ENCODE measurements at places on chromosomes 4 and X.

DNA sequence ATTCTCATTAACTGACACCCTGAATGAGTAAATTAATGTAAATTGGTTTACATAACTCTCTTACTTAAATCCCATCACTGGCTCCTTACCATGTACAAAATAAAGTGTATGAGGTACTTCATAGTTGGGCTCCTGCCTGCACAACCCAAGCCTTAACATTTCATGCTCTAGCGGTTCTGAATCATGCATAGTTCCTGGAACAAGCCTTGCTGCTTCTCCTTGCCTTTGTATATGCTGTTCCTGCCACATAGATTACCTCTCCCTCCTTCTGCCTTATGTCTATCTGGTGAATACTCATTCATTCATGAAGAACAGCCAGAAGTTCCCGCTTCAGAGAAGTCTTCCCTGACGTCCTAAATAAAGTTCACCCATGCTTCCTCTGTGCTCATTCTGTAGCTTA is 594.7 kb downstream of the SMARCA1 start:
- no peak for DNase-seq

DNA sequence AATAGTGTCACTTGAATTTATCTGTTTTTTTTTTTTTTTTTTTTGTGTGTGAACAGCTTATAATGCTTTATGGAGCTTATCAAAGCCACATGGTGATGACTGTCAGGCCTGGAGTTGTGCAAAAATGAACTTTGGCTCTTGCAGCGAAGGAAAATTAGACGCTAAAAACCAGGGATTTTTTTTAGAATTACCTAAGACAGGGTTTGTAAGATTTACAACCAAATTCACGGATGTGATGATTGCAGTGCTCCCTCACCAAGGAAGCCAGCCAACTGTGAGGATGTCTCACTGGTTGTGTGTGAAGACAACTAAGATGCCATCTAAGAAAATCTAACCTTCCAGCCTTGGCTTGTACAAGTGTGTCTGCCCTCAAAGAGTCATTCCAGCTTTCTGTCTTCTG is 127.1 kb upstream of the SLC4A4 start:
- DNase-seq: no peak

DNA sequence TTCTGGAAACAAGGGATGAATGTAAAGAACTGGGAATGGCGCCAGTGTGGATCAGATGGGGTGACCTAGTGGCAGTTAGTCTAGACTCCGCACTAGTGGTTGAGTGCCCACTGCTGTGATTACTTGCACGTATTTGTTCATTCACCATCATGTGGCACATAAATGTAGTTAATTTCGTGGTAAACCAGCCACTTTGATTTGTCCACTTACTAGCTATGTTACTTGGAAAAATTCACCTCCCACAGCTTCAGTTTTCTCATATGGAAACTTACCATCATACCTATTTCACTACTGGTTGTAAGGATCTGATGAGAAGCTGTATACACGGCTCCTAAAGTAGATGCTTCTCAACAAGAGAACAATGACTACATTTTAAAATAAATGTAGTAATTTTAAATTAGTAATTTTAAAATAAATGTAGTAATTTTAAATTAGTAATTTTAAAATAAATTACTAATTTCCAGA is 394 bp upstream of the DYNLT3 start:
- no peak for DNase-seq

GRCh38 chr4:173466101-173466500 is 63.9 kb downstream of the HAND2 start:
- DNase-seq: no peak

DNA sequence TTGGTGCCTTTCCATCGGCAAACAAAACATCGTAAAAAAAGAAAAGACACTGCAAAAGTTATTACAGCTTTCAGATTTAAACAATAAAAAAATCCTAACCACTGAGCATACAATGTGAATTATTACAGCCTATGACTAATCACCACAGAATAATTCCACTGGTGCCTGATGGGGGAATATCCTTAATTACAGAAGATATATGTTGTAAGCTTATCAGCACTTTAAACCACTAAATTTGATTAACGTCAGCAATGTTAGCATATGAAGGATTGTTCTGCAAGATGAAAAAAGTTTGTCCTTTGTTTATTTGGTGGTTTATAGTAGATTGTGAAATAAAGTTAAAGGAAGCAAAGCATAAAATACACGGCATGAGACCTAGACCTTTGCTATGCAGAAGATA is 210.2 kb upstream of the ADAMTS3 start:
- no peak for DNase-seq

- DNase-seq: no peak
These were observed 233.8 kb downstream of the IL15 start for GRCh38 chr4:141870152-141870551.

GRCh38 chr4:145936997-145937901 is 1.4 kb downstream of the ZNF827 start:
- peak; percentile 38 for DNase-seq

DNA sequence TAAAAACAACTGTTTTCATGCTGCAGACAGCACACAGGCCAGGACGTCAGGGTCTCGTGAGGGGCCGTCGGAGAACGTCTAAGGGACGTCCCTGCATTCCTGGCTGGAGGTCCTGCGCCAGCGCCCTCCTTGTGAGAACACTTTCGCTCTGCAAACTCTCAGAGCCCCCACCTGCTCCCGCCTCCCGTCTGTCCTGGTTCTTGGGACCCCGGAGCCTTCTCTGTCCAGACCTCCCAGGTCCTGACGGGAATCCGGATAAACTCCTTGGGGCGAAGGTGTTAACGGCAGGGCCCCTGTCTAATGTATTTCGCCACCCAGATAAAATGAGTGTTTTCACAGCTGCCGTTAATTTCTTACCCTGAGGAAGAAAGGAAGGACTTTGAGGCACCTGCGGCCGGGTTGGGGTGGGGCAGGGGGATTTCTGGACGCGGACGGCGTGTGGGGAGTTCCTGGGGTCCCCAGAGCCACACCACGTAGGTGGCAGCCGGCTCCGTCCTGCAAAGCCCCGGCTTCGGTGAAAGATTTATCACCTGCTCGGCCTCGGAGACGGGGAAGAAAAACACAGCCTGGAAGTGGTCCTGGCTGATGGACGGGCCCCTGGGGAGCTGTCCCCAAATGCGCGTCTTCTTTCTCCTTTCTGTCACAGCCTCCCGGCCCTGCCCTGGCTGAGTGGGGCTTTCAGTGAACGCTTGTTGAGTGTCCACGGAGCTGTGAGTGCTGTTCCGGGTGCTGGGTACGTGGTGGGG is 35.1 kb upstream of the PPP2R3B start:
- no peak for DNase-seq

DNA sequence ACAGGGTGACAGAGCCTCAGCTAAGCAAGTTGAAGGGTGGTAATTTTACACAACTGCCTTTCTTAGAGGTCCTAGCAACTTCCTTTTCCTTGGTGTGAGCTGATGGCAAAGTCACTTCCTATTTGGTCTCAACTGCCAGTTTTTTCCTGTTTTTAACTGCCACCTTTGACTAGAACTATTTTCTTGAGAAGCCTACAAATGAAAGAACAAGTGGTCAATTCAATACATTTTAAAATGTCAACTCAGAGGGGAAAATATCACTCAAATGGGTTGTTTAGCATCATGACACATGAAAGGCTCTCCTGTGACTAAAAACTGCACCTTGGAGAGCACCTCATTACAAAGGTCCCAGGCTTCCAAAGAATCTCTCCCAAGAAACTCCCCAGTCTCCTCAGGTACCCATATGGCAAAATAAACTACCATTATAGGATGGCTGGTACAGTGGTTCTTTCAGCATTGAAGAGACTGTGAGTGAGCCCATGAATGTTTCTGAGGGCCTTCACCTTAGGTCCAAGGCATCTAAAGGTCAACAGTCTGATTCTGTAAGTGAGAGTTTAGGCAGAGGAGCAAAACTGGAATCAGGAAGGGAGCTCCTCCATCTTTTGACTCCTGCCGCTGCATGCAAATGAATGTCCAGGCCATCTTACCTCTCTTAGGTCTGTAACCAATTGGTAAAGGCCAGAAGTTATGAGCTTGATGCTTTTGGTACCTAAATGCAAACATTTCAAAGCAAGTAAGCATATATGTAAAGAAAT is 5.5 kb upstream of the STK26 start:
- DNase-seq: no peak

GRCh38 chr4:65623506-65623905 is 46.8 kb downstream of the EPHA5 start:
- no peak for DNase-seq

DNA sequence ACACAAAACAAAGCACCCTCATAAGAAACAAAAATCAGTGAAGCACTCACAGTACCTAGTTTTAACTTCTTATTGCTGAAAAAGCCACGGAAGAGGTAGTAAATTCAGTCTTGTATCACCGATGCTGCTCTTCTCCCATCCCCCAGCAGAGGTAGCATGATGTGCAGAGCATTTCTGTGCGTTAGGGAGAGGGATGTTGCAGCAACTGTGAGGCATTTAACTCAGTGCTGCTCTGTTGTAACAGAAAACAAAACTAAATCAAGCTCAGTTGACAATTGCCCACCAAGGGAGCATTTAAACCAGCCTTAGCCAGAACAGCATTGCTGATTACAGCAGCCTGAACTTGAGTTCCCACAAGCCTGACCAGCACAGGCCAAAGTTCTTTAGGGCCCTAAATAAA is 1279.7 kb upstream of the ADGRL3 start:
- no peak for DNase-seq

- no peak for DNase-seq
These were observed 539.6 kb upstream of the PRKX start for GRCh38 chrX:4253092-4253491.

- no peak for DNase-seq
These were observed 70.2 kb upstream of the NEIL3 start for GRCh38 chr4:177239477-177239876.

GRCh38 chr4:24748758-24749350 is 46.5 kb upstream of the SOD3 start:
- DNase-seq: no peak
